ENCODE measurements at places on chromosomes 2 and 18.

DNA sequence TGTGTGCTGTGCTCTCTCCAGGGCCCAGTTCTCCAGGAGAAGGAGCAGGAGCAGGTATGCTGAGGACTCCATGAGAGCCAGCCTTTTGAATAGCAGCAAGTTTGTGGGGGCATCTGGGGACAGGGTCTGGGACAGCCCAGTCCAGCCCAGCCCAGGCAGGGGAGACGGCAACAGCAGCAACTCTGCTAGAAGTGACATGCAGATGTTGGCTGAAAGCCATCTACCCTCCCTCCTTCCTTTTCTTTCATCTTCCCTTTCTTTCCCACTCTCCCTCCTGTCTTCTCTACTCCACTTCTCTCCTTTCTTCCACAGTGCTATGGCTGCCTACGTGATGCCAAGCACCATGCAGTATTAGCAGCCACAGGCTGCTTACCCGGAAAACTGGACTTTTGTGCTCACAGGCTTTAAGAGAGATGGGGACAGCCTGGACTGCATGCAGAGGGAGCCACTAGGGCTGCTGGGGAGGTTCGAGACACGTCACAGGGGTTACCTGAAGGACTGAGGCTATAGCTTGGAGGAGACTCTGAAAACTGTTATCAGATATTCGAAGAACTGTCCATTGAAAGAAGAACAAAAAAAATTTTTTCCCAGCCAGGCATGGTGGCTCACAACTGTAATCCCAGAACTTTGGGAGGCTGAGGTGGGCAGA is 23.8 kb upstream of the YWHAQ start:
- DNase-seq, result no peak

GRCh38 chr2:225735844-225736243 is 336.3 kb downstream of the NYAP2 start:
- no peak for DNase-seq

DNA sequence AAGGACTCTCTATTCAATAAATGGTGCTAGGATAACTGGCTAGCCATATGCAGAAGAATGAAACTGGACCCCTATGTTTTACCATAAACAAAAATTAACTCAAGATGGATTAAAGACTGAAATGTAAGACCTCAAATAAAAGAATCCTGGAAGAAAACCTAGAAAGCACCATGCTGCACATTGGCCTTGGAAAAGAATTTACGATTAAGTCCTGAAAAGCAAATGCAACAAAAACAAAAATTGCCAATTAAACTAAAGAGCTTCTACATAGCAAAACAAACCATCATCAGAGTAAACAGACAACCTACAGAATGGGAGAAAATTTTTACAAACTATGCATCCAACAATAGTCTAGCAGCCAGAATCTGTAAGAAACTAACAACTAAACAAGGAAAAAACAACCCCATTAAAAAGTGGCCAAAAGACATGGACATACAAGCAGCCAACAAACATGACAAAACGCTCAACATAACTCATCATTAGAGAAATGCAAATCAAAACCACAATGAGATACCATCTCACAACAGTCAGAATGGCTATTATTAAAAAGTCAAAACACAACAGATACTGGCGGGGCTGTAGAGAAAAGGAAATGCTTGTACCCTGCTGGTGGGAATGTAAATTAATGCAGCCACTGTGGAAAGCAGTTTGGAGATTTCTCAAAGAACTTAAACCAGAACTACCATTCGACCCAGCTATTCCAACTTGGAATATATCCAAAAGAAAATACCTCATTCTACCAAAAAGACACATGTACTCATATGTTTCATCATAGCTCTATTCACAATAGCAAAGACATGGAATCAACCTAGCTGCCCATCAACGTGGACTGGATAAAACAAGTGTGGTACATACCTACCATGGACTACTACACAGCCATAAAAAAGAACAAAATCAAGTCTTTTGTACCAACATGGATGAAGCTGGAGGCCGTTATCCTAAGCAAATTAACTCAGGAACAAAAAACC is 30.6 kb downstream of the SEPTIN10 start:
- no peak for DNase-seq

DNA sequence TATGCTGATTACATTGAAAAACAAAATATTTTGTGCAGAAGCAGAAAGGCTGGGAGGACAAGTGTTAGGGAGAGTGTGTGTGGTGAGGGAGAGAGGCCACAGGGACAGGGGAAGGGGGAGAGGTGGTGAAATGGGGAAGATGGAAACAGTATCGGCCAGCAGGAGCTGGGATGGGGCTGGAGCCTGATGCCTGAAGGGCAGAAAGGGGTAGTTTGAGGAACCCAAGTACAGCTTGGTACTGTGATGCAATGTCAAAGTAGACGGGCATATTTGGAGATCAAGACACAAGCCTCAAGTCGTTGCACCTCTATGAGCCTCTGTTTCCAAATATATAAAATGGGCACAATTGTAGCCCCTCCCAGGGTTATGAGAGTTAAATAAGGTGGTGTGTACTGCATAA is 152.1 kb downstream of the LPIN1 start:
- DNase-seq, result no peak

DNA sequence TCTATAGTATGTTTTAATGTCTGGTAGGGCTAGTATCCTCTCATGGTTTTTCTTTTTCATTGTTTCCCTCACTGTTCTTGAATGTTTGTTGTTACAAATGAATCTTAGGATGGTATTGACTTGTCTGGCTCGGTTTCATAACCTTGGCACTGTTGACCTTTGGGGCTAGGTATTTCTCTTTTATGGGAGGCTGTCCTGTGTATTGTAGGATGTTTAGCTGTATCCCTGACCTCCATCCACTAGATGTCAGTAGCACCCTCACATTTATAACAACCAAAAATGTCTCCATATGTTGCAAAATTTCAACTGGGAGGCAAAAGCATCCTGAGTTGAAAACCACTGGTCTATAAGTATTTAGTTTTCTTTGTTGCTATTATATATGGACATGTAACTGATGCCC is 7.0 kb upstream of the AOX1 start:
- DNase-seq, result no peak

DNA sequence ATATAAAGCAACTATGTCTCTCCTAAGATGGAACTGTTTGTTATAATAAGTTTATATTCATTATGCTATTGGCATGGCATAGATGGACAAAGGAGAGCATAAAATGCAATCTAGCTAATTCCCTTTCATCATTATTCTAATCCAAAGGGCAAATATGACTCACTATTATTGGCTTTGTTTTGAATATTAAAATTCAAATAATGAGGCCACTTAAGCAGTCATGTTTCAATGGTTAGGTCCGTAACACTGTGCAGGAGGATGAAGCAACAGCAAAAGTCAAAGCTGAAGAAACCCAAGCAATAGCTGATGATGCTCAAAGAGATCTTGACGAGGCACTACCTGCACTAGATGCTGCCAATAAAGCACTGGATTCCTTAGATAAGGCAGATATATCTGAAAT is 177.1 kb downstream of the TRABD2A start:
- DNase-seq, result no peak

- DNase-seq, result no peak
Measured at GRCh38 chr2:160674146-160674750, 180.6 kb upstream of the RBMS1 start.

- peak; percentile 43 for DNase-seq
Measured at GRCh38 chr2:148640767-148641166, 3.8 kb upstream of the EPC2 start.

- DNase-seq, result no peak
Measured at GRCh38 chr2:39378968-39379367, 58.1 kb downstream of the MAP4K3 start.

DNA sequence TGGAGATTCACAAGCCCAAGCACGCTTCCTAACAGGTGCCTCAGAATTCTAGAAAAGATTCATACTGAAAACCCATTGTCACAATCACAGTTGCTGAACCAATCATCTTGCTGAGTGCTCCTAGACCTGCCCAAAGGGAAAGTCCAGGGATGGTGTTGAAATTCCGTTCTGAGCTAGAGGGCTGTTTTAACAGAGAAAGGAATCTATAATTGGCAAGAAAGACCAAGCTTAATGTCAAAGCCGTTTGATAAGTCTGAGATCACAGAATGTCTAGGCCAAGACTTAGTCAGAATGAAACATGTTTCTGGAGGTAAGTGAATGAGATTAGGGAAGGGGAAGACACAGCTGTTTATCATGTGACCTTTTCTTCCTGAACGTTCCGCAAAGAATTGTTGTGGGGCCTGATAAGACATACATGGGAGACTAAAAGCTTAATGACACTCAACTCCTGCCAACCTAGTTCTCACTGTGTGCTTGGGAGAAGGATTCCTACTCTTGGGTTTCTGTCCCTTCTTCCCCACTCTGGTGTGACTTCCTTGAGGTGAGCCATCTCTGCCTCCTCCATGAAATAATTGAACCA is 27.5 kb downstream of the PMAIP1 start:
- no peak for DNase-seq

DNA sequence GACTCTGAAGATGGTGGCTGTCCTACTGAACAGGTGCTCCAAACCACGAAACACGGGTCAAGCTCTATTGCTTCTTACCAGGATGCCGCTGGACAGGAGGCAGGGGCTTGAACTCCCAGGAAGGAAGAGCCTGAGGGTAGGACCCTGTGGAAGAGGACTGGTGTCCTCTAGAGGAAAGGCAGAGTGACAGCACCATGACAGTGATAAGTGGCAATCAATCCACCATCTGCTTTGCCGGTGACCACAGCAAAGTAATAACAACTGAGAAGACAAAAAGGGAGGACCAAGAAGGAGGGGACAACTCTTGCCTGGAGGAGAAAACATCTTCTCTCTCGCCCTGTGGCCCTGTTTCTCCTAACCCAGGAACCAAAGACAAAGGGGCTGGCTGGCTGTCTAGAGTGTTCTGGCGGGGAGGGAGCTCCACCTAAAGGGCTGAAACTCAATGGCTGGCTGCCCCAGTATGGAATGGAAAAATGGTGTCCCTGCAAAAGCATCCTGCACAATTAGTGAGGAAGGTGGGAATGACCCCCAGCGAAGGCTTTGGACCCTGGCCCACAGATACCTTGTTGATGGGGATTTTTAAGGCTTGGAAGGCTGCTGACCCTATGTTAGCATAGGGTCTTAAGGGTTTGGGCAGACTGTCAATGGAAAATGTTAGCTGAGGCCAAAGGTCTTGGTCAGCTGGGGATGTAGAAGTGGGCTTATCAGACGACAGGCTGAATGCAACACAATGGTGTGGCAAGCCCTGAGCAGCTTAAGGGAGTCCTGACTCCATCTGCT is 35.4 kb downstream of the PROC start:
- DNase-seq, result no peak

DNA sequence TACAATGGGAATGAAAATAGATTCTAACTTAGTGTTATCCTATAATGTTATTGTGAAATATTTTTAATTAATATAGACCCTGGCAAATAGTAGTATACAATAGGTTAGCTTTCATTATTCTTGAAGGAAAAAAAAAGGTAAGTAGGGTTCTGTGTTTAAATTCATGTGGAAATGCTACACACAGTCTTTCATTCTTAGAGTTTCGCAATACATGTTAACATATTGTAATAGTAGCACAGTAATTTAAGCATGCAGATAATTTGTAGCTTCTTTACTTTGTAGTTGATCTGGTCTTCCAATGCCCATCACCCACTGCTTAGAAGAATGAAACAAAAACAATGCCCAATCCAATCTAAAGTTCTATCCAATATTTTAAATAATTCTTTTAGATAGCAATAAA is 54.8 kb upstream of the MSTN start:
- no peak for DNase-seq

- no peak for DNase-seq
Measured at GRCh38 chr2:20781656-20782265, 41.1 kb downstream of the LDAH start.

- no peak for DNase-seq
Measured at GRCh38 chr18:71887509-71887908, 656.6 kb downstream of the CBLN2 start.

- no peak for DNase-seq
Measured at GRCh38 chr2:187838690-187839089, 284.5 kb upstream of the TFPI start.

DNA sequence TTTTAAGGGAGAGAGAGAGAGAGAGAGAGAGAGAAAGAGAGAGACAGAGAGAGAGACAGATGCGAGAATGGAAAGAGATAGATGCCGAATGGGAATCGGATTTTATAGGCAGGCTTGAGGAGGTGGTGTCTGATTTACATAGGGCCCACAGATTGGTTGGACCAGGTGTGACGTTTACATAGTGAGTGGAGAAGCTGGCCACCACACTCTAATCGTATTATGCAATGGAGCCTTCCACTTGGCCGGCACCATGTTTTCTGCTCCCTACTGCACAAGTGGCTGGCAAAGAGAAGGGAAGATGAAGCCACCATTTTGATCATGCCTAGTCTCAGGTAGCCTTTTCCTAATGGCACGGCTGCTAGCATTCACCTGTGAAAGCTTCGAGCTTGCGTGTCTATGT is 33.9 kb downstream of the CD8B2 start:
- no peak for DNase-seq

DNA sequence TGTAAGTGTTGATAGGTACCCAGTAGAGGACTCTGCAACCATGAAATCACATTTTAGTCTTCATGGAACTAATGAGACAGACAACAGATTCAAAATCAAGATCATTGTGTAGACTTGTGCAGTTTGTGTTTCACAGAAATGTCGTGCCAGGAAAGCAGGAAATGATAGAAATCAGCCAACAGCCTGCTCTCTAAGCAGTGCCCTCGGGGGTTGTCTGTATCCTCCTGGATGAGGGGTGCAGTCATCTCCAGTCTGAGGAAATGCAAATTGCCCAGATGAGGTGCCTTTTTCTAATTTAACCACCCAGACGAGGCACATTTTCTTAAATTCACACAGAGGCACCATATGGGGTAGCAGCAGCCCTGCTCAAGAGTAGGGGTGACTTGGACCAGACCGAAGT is 663.1 kb downstream of the XIRP2 start:
- DNase-seq, result no peak

DNA sequence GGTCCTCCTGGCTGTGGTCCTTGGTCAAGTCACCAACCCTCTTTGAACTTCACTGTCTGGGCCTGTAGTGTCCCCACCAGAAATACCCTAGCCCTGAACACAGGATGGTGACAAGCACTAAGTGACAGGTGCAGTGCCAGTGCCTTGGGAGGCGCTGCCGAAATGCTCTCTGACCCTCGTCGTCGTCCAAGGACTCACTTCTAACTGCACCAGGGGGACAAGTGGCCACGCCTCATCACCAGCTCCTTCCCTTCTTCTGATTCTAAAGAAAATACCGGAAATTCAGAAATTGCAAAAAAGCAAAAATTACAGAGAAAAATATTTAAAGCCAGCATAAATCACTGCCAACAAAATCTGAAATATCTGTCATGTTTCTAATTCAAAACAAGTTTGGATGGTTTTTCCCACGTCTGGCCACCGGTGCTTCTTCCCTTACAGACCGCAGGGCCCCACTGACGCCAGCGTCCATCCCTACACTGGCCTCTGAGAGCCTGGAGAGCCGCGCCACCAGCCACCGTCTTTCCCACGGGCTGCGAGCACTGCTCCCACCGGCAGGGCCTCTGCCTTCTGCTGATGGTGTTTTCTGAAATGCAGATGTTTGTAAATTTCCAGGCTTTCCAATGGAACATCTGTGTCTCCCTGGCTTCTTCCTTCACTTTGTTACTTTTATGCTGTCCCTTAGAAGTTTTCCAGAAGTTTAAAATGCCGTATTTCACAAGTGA is 37.4 kb upstream of the GPC1 start:
- DNase-seq, result no peak

GRCh38 chr2:63742580-63742976 is 99.1 kb upstream of the UGP2 start:
- no peak for DNase-seq

GRCh38 chr2:71066856-71067255 is 1.6 kb upstream of the NAGK start:
- DNase-seq, result no peak
